ENCODE measurements at places on chromosomes 4 and X.

GRCh38 chr4:4838051-4838935, 21.2 kb upstream of the MSX1 start:
- no peak for DNase-seq

DNA sequence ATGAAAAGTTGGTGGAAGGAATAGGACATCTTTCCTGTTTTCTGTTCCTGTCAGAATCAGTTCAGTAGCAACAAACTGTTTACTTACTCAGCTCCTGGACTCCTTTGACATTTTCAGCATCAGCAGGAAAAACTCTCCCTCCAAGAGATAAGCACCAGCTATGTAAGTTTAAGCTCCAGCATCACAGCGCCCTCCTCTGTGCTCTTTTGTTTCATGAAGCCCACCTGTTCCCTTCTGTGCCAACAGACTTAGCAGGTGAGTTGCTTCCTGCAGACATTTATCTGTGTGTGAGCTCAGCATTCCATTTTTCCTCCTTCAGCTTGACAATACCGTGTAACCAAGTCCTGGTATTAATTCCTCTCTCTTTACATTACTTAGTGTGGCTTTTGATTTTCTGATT, 644.1 kb upstream of the AGA start:
- DNase-seq = peak; percentile 59

- DNase-seq = no peak
Observed at GRCh38 chr4:87734084-87734483, 65.3 kb upstream of the IBSP start.

- DNase-seq = no peak
Observed at GRCh38 chrX:97315939-97316338, 432.2 kb downstream of the RPA4 start.

- peak; percentile 91 for DNase-seq
Observed at GRCh38 chr4:119628281-119629141, at the start of gene PDE5A. TSS of gene PDE5A (minus strand) at chr4:119628804. CDS start at chr4:119628671, 133 bp downstream.

All from small intestine (tissue), 16 donors.